Activated CD4-positive, alpha-beta memory T cell treated with anti-CD3 and anti-CD28 coated beads, Interleukin-2, amount 10 ng/mL, durations not matched to agents 7 days and 5 days (primary cell): ENCODE measurements at places on chromosomes 6 and 20. TPM values are rescaled to one million over a fixed set of nuclear protein-coding genes. Genes with fewer than 3 reads are reported as not detected.

PROCR gene
- total RNA-seq: 0.88 TPM

VSX1 gene
- not detected for total RNA-seq

SALL4 gene
- total RNA-seq: not detected

TRDN gene
- total RNA-seq: not detected

KIZ gene
- total RNA-seq: 17.3 TPM

DSP gene
- total RNA-seq: 0.15 TPM

CDC25B gene
- 454 TPM for total RNA-seq

PLEKHG1 gene
- 2.9 TPM for total RNA-seq

SLC2A10 gene
- not detected for total RNA-seq

RHAG gene
- total RNA-seq: not detected

OVOL2 gene
- total RNA-seq: not detected

KCNB1 gene
- total RNA-seq: not detected

HAO1 gene
- total RNA-seq: not detected

ZSCAN16 gene
- total RNA-seq: 5.3 TPM

DLK2 gene
- total RNA-seq: 0.18 TPM

BFSP1 gene
- 3.2 TPM for total RNA-seq
